ENCODE measurements at places on chromosomes 3 and 15. TPM values are rescaled to one million over a fixed set of nuclear protein-coding genes. Genes with fewer than 3 reads are reported as not detected.
A peak's percentile ranks its signal among the peaks of the same experiment; 100 is the strongest.

Gene SLC22A14
- total RNA-seq: 0.16 TPM

GRCh38 chr3:136982520-136983138 lies 24.8 kb downstream of the IL20RB start:
- H3K27me3 ChIP-seq: no peaks in the 10 kb centered on the region
- H3K36me3 ChIP-seq: no peaks in the 10 kb centered on the region
- H3K27ac ChIP-seq: no peak overlapping the region
- no peak for DNase-seq
- no peak overlapping the region for H3K4me3 ChIP-seq

Gene ADAMTS17
- total RNA-seq: not detected

DNA sequence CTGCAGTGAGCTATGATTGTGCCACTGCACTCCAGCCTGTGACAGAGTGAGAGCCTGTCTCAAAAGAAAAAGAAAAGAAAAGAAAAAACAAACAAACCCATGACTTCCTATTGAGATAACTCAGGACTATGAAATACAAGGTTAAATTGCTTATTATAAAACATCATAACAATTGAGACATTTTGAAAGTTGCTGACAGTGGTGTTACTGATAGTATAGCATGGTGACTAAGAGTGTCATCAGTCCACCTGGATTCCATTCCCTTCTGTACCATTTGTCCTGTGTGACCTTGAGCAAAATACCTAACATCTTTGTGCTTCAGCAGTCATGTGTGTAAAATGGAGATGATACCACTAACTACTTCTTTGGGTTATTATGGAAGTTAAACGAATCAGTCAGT lies 49.1 kb downstream of the ARHGEF26 start:
- DNase-seq: no peak
- no peak overlapping the region for H3K27ac ChIP-seq
- H3K4me1 ChIP-seq: no peaks in the 10 kb centered on the region
- H3K27me3 ChIP-seq: no peaks in the 10 kb centered on the region

Gene CCR4
- total RNA-seq: 0.17 TPM

GRCh38 chr3:36192901-36193300 lies 187.4 kb upstream of the STAC start:
- no peak overlapping the region for H3K27ac ChIP-seq
- H3K36me3 ChIP-seq: no peaks in the 10 kb centered on the region
- no peaks in the 10 kb centered on the region for H3K27me3 ChIP-seq
- DNase-seq: no peak
- no peak overlapping the region for H3K4me3 ChIP-seq

Gene CAV3
- not detected for total RNA-seq

DNA sequence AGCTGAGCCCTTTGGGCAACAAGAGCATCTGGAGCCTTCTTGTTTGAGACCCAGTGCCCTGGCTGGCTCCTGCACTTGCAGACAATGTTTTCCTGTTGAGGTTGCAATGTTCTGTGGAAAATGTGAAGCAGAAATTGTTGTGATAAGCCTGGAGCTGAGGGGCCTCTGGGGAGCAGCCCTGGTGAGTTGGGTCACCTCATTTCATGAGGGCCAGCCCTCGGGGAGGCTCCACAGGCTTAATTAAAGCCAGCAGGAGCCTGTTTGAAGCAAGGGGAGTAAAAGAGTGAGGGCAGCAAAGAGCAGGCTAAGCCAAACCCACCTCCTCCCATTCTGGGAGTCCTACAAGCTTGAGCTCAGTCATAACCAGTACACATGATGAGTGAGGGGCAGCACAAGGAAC lies 154.3 kb downstream of the ALDH1A2 start:
- DNase-seq: no peak
- no peak overlapping the region for H3K27ac ChIP-seq
- H3K4me1 ChIP-seq: no peaks in the 10 kb centered on the region
- no peak overlapping the region for H3K4me3 ChIP-seq

DNA sequence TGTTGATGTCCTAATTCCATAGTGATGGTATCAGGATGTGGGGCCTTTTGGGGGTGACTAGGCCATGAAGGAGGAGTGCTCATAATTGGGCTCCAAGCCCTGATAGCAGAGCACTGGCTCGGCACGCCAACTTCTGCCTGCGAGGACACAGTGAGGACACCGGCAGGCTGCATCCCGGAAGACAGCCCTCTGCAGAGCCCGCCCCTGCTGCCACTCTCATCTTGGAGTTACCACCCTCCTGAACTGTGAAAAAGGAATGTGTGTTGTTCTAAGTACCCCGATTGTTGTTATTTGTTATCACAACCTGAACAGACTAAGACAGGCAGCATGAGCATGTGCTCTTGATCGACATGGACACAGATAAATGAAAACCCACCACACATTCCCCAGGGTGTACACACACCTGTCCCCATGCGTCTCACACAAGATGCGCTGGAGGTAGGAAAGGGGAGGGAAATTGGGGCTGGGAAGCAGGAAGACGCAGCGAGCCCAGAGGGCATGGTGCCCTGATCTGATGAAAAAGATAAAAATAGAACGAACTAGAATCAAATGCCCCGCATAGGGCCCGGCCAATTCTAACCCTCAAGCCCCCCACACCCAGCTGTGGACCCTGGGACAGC lies 40.1 kb downstream of the RPN1 start:
- H3K36me3 ChIP-seq: no peaks in the 10 kb centered on the region
- H3K4me1 ChIP-seq: peaks cover 2% of the 10 kb centered on the region
- H3K4me3 ChIP-seq: no peak overlapping the region
- DNase-seq: no peak
- no peak overlapping the region for H3K27ac ChIP-seq

DNA sequence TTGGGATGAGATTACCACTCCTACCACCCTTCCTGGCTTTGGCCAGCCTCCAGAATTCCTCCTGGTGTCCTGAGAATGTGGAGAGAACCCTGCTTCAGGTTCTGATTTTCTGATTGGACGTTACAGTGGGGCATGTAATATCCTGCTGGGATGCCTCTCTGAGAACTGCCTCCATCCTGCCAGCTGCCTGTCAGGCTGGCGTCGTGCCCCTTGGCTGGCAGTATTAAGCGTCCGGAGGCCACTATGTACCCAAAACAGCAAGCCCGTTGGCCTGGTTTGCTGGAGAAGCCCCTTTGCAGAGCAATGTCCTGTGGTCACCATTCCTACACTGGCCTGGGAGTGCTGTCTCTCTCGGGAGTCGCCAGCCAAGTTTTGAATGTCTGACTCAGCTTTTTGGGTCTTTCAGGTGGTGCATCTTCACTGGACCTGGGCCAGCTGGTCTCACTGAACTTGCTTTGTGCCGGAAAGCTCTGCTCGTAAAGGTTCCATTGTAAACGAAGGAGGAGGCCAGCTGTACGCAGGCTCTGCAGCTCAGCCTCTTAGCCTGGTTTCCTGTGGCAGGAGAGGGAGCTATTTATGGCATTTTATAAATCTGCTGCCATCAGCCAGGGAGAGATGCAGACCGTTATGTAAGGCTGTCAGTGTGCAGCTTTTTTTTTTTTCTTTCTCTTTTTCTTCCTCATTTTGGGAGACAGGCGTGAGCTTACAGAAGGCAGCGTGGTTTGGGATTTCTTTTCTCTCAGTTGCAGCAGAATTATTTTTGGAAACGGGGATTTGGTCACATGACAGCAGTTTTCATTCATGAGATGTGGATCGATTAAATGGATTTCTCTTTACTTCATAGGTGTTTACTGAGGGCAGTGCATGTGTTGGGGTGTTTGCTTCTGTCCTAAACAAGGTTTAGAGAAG lies 19.0 kb upstream of the TRAK1 start:
- no peaks in the 10 kb centered on the region for H3K27me3 ChIP-seq
- H3K4me3 ChIP-seq: peak overlapping the region; percentile 44
- peaks cover 10% of the 10 kb centered on the region for H3K36me3 ChIP-seq
- peak overlapping the region; percentile 80 for H3K27ac ChIP-seq
